ENCODE measurements at places on chromosomes 1 and 21. TPM values are rescaled to one million over a fixed set of nuclear protein-coding genes. Genes with fewer than 3 reads are reported as not detected.

The ECM1 gene
- under 0.01 TPM for total RNA-seq

GRCh38 chr1:41618871-41619270 lies 134.4 kb upstream of the EDN2 start:
- no peak for DNase-seq

The NR1I3 gene
- not detected for total RNA-seq

DNA sequence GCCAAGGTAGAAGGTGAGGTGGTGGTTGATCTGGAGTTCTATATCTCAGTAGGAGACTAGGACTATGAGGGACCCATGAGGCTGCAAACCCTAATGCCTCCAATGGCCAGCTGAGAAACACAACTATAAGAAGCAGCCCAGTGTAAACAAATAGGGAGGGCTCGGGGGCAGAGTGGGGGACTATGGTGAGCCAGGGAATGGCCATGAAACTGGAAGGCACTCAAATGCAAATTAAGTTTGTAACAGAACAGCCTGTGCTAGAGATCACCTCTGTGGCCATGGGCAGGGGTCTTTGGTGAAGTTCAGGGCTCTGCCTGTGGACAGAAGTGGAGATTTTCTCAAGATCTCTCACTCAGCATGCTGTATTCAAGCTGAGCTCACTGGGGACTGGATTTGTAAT lies 187.1 kb downstream of the GRIK3 start:
- no peak for DNase-seq

- DNase-seq: no peak
Observed at GRCh38 chr1:47814612-47815395, 182.4 kb downstream of the TRABD2B start.

- DNase-seq: peak; percentile 36
Observed at GRCh38 chr1:94416901-94417727, 1.1 kb upstream of the ABCD3 start.

The GPX7 gene
- total RNA-seq: 20.7 TPM

- DNase-seq: peak; percentile 12
Observed at GRCh38 chr1:179251675-179252074, 22.2 kb upstream of the ABL2 start.

DNA sequence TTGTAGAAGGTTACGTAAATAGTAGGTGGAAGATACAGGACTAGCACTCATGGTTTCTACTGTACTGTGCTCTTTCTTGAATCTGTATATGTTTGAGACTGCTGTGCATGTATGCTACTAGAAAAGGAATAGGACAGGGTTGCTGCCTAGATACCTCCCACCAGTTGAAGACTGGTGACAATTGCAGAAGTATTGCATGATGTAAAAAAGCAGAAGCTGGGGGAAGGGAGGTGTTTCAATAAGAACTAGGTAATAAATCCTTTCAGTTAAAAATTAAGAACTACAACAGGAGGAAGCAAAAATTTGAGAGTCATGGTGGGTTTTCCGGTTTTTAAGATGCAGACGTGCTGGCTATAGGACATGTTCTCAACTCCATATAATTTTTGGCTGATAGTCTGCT lies 88.1 kb downstream of the CCDC30 start:
- DNase-seq: no peak

The CCDC181 gene
- not detected for total RNA-seq

The LRRC39 gene
- total RNA-seq: not detected

DNA sequence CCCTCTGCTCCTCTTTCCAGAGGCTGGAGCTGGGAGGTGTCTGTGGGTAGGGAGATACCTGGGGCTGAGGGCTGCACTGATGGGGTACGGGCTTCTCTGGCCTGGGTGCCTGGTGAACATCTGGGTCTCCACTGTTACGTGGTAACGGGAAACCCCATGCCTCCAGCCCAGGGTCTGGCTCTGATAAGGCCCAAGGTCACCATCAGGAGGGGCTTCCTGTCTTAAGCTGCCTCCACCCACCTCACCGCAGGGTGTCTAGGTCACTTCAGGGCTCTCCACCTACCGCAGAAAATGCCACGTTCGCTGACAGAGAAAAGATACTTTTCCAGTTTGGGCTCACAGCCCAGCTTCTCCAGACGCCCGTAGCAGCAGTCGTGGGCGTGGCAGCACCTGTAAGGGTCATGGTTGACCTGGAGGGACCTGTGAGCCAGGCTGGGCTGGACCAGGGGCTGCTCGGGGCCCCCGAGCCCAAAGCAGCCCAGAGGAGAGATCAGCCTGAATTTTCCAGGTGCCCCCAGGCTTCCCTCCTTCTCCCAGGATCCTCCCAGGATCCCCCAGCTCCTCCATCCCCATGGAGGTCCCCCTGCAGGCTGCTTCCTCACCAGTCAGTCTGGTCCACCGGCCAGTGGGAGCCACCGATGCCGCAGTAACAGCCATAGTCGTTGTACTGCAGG lies 1.3 kb downstream of the PLA2G2E start:
- DNase-seq: no peak

DNA sequence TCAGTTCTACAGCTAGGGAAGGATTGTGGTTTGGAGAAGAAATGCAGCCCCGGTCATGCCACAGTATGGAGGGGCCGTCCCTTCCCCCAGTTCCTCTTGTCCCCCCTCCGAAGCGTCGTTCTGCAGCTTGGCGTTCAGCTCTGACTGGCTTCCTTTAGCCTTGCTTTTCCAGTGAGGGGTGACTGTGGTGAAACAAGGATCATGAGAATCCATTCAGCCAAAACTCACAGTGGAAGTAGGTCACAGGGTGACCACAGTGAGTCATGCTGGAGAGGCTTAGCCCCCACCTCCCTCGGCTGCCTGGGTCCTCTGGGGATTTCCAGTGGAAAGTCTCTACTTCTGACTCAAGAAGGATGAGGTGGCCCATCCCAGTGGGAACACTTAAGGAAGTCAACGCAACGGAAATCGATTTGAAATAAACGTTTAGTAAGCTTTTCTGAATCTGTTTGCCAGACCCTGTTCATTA lies 37.3 kb upstream of the COL6A2 start:
- DNase-seq: no peak
